CD8-positive, alpha-beta memory T cell (primary cell): ENCODE measurements at places on chromosomes 2 and 18. TPM values are rescaled to one million over a fixed set of nuclear protein-coding genes. Genes with fewer than 3 reads are reported as not detected.

The GATA6 gene
- 0.11 TPM for total RNA-seq

The MTCL1 gene
- 1.1 TPM for total RNA-seq

The POTEJ gene
- not detected for total RNA-seq

The ALPG gene
- not detected for total RNA-seq

The CYTIP gene
- total RNA-seq = 195 TPM

The BUB1 gene
- 49.5 TPM for total RNA-seq

The PDCD1 gene
- 39.3 TPM for total RNA-seq

The SP9 gene
- not detected for total RNA-seq

The KCNJ3 gene
- not detected for total RNA-seq

The POLE4 gene
- total RNA-seq = 68.6 TPM

The GMCL1 gene
- 17.6 TPM for total RNA-seq

The SPATA3 gene
- total RNA-seq = not detected

The CDK15 gene
- total RNA-seq = not detected

The ALPI gene
- total RNA-seq = not detected

The NETO1 gene
- total RNA-seq = not detected

The ITPRIPL1 gene
- 55.5 TPM for total RNA-seq

The ZBTB7C gene
- not detected for total RNA-seq

The SERPINB3 gene
- total RNA-seq = not detected

The ASXL3 gene
- not detected for total RNA-seq

The ZSWIM2 gene
- total RNA-seq = not detected

The FRZB gene
- total RNA-seq = not detected

The MSTN gene
- total RNA-seq = not detected

The RIT2 gene
- not detected for total RNA-seq

The EHBP1 gene
- 23.1 TPM for total RNA-seq

The EMILIN2 gene
- 22.7 TPM for total RNA-seq

The MALL gene
- 0.47 TPM for total RNA-seq

The DNAH7 gene
- not detected for total RNA-seq

The SLC5A7 gene
- total RNA-seq = not detected

The CCDC150 gene
- 8.2 TPM for total RNA-seq

The SGO2 gene
- total RNA-seq = 19.9 TPM

The GALNT13 gene
- not detected for total RNA-seq

The LRRC30 gene
- not detected for total RNA-seq

The EPB41L5 gene
- 4.0 TPM for total RNA-seq

The MROH2A gene
- not detected for total RNA-seq

The PRPF40A gene
- total RNA-seq = 138 TPM

The PSTPIP2 gene
- total RNA-seq = 25.3 TPM

The KIAA2012 gene
- total RNA-seq = not detected

The EMX1 gene
- total RNA-seq = 0.57 TPM

The SULT1C2 gene
- not detected for total RNA-seq

The ANKAR gene
- 3.2 TPM for total RNA-seq

The THSD7B gene
- total RNA-seq = not detected

The BCL2 gene
- total RNA-seq = 58.9 TPM

The C2orf92 gene
- 6.5 TPM for total RNA-seq

The SF3B1 gene
- 287 TPM for total RNA-seq

The PTPRN gene
- total RNA-seq = not detected

The PAX3 gene
- total RNA-seq = not detected

The LRATD1 gene
- not detected for total RNA-seq

The ACADL gene
- total RNA-seq = not detected

The UGT1A5 gene
- total RNA-seq = not detected

The CD8B2 gene
- 3.6 TPM for total RNA-seq

The PDE1A gene
- total RNA-seq = not detected

The NXPH2 gene
- total RNA-seq = not detected

The UCN gene
- 2.6 TPM for total RNA-seq

The MARCHF4 gene
- not detected for total RNA-seq

The GKN2 gene
- not detected for total RNA-seq

The SERPINB13 gene
- total RNA-seq = not detected

The ZNF516 gene
- total RNA-seq = 1.6 TPM

The CFAP65 gene
- total RNA-seq = not detected
